Activated T-helper 1 cell treated with anti-CD3 and anti-CD28 coated beads, Interleukin-2, amount 50 U/mL, for 16 hours (primary cell): ENCODE measurements at places on chromosomes 2 and 18.

DNA sequence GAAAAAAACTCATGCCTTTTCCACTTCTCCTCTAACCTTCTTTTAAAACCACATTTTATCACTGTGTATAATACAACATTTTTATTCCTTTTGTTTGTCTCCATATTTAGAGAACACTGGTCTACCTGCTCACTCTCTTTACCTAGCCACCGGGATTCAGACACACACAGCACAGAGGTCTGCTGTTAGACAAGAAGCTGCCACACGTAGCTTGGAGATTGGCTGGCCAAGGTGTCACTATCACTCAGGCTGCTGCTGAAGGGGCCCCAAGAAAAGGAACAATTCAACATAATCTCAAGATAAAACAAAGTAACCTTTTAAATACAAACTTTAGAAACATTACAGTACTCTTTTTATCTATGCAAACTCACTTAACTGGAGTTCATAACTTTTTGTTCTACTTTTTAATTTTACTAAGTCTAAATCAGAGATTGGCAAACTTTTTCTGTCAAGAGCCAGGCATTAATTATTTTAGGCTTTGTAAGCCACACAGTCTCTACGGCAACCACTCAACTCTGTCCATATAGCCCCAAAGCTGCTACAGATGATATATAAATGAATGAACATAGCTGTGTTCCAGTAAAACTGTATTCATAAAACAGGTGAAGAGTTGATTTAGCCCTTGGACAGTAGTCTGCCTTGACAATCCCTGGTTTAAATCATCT lies 25.8 kb downstream of the FEZ2 start:
- DNase-seq, result no peak

DNA sequence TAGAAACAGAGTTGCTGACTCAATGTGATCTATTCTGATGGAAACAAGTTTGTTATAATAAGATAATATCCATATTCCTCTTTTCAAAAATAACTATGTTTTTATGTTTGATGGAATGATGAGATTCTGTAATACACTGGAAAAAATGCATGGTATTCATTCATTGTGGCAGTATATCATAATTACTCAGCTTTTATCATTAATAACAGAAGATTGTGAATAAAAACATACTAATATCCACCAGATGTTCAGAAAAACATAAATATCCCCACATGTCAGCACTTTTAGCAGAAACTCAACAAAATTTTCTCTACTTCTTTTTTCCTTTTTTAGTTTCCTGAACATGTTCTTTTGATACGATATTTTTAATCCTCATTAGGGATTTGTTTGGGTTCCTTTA lies 130.9 kb upstream of the CAVIN2 start:
- no peak for DNase-seq

- DNase-seq, result no peak
Measured at GRCh38 chr2:223801736-223802135, 35.6 kb downstream of the AP1S3 start.

DNA sequence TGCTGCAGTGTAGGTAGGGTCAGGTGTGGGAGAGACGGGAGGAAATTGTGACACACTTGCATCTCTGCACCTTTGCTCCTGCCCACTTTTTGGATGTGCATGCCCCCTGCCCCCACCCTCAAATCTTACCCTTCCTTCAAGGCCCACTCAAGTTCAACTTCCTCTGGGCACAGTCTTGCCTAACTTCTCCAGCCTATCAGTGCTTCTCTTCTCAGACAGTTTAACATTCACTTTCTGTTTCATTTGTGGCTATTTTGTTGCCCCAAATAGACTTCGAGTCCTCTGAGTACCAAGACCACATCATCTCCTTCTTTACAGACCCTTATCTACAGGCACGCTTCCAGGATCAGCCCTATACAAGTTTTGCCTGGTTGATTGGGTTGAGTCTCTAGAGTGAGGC lies 2.7 kb downstream of the ST8SIA5 start:
- no peak for DNase-seq

DNA sequence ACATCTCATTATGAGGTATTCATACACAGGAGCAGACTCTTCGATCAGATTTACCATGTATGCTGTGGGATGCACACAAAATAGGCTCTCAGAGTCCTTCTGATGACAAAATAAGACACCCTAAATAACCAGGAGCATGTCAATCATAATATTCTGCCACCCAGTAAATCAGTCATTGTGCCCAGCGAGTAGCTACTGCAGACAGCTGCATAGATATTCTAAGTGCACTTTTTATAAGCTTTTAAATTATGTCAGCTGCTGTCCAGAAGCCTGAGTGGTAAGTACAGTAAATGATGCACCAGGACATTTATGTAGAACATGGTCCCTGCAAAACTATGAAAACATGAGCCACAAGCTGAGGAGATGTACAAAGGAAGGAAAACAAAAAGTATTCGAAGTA lies 102.9 kb downstream of the CCDC141 start:
- no peak for DNase-seq

GRCh38 chr2:224166654-224167053 lies 127.6 kb upstream of the SERPINE2 start:
- no peak for DNase-seq

GRCh38 chr2:65681503-65681902 lies 249.1 kb upstream of the SPRED2 start:
- no peak for DNase-seq

DNA sequence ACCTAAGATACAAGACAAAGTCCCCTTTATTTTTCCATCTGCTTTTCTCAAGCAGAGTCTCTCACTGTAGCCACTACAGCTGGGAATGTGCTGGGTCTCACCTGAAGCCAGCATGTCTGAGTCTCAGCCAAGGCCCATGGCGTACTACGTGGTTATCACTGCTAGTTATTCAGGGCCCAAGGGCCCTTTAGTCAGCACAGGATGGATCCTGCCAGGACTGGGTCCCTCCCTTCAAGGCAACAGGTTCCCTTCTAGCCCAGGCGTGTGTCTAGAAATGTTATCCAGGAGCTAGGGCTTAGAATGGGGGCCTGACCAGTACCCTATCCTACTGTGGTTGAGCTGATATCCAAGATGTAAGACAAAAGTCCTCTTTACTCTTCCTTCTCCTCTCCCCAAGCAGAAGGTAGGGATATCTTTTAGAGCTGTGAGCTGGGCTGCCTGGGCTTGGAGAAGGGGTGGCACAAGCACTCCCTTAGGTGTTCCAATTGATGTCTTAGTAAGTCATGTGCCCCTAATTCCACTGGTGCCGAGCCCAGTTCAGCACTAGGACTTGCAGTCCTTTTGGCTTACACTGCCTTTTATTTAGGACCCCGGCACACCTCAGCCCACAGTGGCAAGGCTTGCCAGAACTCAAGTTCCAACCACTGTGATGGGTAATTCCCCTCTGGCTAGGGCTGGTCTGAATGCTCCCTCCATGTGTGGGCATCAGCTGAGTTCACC lies 17.7 kb downstream of the VPS54 start:
- no peak for DNase-seq

- no peak for DNase-seq
Measured at GRCh38 chr2:15263976-15264685, 297.0 kb downstream of the NBAS start.

- no peak for DNase-seq
Measured at GRCh38 chr18:10805587-10806118, 279.8 kb downstream of the NAPG start.

GRCh38 chr2:127406454-127406853 lies 11.8 kb upstream of the PROC start:
- DNase-seq, result no peak

GRCh38 chr2:214193943-214194342 lies 216.9 kb upstream of the VWC2L start:
- DNase-seq, result no peak

GRCh38 chr18:40367576-40367975 lies 1587.5 kb upstream of the PIK3C3 start:
- DNase-seq, result no peak

DNA sequence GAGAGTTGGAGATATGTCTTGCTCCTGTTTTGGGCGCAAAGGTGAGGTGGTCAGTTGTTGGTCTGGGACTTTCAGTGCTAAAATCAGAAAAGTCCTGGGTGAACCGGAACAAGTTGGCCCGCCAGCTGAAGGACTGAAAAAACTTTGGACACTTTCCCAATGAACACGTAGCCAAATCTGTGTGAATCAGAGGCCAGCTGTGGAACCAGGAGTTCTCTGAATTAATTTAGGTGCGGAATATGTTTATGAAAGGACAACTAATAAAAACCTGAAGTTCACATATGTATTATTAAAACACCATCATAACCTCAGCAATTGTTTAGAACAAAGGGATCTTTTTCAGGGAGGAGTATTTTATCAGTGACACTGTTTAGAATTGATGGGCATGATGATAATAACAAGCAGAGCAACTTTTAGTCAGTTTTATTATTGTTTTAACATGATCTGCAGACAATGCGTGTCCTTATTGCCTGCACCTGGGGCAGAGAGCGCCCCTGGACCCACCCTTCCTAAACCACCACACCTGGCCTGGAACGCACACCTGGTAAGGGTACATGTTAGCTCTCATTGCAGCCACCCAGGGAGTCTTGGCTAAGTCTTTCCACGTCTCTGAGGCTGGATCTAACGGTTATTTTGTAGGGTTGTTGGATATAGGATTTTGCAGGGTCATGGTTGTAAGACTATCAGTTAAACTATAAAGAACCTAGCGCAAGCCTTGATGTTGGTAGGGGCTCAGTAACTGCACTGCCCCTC lies 9.9 kb upstream of the ODC1 start:
- DNase-seq, result no peak

GRCh38 chr2:100796499-100797100 lies 23.3 kb upstream of the NPAS2 start:
- DNase-seq, result no peak

DNA sequence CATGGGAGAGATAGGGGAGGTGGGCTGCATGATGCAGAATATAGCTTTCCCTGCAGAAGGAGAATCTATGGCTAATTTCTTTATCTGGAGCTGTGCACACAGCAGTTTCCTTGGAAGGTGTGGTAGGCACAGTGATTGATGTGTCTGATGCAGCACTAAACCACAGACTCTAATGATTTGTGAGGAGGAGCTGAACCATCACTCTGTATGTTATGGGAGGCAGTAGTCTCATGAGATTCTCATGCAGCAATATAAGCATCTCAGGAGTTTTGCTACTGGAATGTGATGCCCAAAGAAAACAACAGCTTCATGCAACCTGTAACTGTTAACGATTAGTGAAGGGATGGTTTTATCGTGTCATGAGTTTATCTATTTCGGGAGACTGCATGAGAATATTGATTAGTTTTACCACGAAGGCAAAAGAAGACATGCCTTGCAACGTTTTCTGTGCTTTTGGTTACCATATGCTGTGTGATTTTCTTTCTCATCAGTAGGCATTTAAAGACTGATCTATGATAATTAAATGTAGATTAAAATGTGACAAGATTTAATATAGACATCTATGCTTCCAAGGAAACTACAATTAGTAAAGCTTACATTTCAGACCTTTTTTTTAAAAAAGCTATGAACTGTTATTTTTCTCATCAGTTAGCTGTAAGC lies 286.8 kb downstream of the ARL6IP6 start:
- DNase-seq, result no peak

DNA sequence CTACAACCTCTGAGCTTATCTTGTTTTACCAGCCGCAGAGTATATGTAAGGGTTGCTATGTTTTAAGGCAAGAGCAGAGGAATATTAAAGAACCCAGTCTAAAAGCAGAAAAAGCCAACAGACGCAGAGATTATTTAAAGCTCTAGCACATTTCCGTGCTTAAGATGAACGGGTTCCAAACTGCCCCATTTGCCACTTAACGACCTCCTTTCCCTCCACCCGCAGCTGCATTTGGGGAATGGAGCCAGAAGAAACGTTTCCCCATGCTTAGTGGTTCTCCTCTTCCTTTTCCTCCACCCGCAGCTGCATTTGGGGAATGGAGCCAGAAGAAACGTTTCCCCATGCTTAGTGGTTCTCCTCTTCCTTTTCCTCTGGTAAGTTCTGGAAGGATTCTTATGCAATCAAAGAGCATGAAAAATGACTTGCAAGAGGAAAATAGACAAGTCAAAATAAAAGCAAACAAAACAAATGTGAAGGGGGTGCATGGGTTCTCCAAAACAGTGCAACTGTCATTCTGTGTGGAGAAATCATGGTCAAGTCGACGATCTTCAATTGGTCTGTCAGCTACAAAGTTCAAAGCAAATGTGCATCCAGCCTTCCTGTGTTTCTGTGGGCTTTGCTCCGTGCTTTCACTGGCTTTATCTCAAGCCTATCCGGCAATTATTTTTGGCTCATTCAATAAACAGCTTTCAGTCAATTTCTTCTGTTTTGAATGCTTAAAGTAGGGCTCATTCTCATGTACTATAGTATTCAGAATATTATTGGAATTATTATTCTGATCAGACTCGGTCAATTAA lies 57.8 kb downstream of the DIPK1C start:
- no peak for DNase-seq

GRCh38 chr18:63603772-63604171 lies 16.6 kb downstream of the SERPINB13 start:
- DNase-seq, result no peak

DNA sequence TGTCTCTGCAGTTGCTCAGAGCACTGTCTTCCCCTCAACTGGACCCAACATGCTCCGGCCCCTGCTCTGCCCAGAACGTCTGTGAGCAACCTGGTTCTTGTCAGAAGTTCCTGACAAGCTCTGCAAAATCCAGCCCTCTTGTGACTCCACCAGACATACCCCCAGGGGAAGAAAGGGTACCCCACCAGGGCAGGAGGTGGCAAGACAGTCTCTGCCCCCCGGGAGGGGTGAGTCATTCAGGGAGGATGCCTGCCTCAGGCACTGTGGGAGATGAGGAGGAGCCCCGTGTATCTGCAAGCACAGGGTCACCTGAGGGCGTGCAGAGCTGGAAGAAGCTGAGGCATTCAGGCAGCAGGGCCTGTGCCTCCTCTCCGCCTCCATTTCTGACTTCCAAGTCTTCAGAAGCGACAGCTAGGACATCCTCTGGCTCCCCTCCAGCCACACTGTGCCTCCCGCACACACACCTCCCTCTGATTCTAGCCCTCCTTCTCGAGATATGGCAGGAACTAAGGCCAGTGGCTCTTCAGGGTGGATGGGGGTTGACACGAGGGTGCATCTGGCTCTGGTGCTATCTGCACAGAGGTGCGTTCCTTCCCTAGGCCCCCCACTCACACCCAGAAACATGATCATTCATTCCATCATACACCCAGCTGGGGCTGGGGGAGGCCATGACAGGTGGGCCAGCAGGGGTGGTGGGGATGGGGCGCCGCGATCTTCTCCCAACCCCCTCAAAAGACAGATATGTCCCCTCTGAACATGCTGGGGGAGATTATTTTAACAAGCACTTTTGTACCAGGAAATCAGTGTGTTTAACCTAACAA lies 222.2 kb downstream of the CYP26B1 start:
- no peak for DNase-seq

DNA sequence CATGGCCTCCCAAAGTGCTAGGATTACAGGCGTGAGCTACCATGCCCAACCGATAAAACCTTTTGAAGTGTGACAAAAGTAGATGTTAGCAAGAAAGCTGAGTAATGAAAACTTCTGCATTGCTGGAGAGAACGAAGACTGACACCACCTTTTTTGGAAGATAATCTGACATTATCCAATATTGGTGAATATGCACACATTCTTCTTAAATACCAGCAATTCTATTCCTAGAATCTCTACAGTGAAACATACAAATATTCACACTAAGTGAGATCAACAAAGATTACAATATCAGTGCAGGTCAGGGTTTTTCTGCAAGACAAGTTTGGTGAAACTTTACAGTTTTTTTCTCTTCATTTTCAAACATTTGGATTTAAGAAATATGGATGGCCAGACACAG lies 7.8 kb downstream of the PIAS2 start:
- DNase-seq, result no peak
